ENCODE measurements at places on chromosomes 11 and 22.

GRCh38 chr22:22094921-22095320, 112.3 kb upstream of the TOP3B start:
- no peak for DNase-seq

DNA sequence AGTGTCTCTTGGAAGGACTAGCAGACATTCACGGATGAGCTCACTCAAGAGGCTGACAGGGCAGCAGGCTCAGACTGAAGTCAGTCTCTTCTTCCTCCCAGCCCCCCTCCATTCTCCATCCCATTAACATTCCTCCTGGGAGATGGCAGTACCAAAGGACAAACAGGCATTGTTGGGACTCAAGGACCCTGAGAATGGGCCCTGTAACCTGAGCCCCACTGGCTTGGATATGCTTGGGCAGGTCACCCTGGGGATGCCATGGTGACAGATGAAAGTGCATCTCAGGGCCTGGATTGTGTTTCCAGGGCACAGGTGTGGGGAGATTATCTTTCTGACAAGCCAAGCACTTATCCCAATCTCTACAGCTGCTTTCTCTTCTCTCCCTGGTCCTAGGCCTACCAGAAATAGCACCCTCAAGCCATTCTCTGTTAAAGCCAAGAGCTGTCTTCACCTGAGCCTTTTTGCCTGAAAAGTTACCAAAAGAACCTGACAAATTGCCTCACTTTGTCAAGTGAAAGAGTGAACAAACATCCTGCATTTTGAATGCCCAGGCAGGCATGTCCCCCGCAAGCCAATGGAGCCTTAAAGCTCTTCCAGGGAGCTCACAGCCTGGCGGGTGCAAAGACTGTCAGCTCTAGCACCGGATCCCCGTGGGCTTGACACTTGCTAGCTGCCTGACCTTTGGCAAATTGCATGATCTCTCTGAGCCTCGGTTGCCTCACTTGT, 366.0 kb upstream of the NARS2 start:
- DNase-seq, result no peak

DNA sequence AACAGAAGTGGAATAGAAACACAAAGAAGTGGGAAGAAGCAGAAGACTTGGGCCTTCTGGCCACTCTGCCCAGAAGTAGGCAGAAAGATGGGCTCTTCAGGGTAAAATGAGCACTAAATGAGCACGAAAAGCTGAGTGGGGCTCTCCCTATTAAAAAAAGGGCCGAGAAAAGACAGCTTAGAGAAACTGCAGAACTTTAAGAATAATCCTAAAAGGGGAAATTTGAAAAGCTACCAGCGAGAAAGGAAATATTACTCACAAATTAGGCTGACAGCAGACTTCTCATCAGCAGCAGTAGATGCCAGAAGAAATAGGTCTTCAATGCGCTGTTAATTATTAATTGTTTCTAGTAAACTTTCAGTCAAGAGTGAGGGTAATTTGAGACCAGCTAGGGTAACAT, 78.2 kb downstream of the UVRAG start:
- no peak for DNase-seq

DNA sequence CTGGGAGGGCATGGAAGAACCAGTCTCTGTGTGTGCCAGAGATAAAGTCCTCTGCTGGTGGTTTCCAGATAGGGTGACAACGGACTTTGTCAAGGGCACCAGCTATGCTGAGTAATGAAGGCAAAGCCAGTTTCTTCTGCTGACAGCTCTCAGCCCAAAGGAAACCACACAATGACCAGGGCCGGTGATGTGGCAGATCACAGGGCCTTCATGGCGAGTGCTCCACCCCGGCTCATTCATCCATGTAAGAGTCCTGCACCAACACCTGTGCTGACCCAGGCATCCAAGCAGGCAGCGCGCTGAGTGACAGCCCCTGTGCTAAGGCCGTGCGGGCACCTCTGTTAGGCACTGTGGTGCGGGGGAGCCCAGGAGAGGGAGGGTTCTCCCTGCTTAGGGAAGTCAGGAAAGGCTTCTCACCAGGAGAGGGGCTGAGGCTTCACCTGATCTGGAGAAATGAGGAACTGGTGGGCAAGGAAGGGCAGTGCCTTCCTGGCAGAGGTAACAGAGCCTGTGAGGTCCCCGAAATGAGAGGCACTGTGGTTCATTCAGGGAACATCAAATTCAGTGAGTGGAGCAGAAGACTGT, 33.8 kb downstream of the TP53I11 start:
- no peak for DNase-seq

DNA sequence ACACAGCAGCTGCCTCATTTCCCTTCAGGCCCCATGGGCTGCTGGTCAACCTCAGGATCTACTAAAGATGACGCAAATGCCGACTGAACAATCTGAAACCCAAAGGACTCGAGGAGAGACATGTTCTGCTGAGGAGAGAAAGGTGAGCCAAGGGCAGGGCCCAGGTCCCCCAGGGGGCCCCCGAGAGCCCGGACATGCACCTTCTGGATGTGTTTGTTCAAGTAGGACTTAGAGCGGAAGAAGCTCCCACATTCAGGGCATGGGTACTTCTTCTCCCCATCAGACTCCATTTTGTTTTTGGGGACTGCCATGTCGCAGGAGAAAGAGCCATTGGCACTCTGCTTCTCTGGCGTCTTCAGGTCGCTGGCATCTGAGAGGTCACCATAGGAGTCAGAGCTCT, 19.3 kb downstream of the PATZ1 start:
- no peak for DNase-seq

DNA sequence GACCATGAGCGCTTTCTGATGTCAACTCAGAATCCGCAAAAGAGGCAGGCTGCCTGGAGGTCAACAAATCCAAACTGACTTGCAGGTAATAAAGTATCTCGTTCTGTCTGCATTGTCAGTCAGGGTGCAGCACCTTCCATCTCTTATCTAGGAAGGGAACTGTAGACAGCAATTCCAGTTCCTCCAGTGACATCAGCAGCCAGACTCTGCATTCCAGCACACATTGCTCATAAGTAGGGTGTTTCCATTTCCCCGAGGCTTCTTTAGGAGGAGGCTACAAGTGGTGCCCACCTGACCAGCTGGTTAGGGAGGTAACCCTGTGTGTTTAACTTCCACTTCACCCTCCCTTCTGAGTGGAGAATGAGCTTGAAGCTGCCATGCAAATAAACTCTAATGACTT, 53.3 kb downstream of the NTM start:
- no peak for DNase-seq

DNA sequence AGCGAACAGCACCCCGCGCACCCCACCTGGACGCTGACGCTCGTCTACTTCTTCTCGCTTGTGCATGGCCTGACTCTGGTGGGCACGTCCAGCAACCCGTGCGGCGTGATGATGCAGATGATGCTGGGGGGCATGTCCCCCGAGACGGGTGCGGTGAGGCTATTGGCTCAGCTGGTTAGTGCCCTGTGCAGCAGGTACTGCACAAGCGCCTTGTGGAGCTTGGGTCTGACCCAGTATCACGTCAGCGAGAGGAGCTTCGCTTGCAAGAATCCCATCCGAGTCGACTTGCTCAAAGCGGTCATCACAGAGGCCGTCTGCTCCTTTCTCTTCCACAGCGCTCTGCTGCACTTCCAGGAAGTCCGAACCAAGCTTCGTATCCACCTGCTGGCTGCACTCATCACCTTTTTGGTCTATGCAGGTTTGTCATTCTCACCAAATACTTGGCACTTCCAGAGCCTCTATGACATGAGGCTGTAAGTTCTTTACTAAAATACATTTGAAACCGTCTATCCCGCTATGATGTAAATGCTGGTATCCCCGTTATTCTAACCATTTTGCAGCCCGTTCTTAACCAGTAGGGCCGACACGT, 535 bp downstream of the AQP11 start:
- no peak for DNase-seq

DNA sequence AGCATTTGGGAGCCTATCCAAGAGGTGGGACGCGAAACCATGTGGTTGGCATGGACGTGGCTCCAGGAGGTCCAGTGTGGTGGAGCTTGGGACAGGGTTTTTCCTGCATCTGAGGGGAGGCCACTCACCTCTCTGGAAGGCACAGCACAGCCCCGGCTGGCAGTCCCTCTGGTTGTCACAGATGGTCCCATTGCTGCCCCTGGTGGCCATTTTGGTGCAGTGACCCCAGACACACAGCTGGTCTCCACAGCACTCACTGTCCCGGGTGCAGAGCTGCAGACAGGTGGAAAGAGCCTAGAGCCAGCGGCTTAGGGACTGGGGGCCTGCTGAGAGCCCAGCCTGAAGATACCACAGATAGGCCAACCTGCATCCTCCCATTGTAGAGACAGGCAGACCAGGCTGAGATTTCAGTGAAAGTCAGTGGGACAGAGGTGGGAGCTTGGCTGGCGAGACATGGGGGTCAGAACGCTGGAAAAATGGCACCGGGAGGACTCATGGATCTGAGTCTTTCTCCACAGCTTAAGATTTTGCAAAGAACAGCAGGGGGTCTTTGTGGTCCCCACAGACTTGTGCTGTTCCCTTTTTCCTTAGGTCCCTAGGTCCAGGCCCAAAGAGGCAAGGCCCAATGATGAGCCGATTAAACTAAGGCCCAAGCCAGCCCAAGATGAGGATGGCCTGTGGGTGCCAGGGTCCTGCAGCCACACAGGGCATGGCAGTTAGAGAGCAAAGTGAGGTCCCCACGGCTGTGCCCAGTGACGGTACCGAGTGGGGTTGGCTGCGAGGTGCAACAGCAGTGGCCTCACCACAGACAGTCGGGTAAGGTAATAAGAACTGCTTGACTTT, 41.4 kb downstream of the DKK3 start:
- DNase-seq, result peak; percentile 52

DNA sequence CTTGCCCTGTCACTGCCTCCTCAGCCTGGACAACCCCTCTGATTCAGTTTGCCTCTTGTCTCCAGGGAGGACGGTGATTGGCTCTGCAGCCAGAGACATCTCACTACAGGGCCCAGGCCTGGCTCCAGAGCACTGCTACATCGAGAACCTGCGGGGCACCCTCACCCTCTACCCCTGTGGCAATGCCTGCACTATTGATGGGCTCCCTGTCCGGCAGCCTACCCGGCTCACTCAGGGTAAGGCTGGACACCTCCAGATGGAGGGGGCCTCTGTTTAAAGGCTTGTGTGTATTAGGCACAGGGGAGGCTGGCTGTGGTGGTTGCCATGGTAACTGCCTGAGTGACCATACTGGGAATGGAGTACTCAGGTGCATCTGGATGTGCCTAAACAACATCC, 8.6 kb downstream of the PHLDB1 start:
- no peak for DNase-seq

GRCh38 chr22:20008221-20008995, 8.2 kb downstream of the ARVCF start:
- no peak for DNase-seq

DNA sequence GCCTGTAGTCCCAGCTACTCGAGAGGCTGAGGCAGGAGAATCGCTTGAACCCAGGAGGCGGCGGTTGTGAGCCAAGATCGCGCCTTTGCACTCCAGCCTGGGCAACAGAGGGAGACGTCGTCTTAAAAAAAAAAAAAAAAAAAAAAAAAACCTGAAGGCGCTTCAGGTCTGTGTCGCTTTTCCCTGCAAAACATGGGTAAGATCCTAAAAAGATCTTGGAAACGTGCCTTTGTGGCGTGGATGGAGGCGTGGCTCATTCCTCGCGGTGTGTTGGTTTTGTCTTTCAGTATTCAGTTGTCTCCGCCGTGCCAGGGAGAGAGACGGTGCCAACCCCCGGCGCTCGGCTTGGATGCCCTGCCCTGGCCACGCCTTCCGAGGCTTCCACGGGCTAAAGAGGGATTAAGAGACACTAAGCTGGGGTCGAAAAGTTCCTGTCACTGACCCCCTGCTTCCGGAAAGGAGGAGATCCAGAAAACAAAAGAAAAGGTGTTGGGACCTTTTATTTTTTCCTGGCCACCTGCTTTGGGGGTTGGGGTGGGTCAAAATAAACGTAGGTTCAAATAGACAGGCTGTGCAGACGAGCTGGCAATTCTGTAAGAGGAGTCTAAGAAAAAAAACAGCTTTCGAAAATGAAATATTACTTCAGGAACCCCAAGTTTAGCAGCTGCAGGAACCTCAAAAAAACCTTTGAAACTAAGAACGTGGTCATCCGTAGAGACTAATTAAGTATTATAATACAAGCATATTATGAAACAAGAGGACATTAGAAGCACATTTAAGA, 1.1 kb upstream of the SLC35F2 start:
- DNase-seq, result no peak

GRCh38 chr22:20464096-20464614, 26.5 kb upstream of the SCARF2 start:
- peak; percentile 26 for DNase-seq

GRCh38 chr11:115180272-115180671, 323.9 kb downstream of the CADM1 start:
- no peak for DNase-seq

DNA sequence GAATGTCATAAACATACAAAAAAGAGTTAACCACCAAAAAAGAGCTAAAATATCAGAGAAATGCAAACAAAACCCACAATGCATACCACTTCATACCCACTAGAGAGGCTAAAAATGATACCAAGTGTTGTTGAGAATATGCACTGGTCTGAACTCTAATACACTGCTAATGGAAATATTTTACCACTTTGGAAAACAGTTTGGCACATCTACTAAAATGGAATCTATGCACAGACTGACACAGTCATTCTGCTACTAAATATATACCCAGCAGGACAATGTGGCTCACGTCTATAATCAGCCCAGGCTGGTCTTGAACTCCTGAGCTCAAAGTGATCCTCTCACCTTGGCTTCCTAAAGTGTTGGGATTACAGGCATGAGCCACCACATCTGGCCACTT, 18.0 kb downstream of the MAPK1 start:
- no peak for DNase-seq

DNA sequence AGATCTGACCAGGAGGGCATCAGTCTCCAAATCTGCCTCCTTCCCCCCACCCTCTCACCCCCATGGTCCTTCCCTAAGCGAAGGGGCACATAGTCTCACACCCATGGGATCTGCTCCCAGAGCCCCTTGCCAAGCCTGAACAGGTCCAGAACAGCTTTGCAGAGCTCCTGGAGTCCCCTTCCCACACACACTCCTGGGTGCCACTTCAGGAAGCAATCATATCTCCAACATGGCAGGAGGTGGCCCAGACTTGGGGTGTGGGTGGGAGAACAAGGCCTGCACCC, 63.0 kb downstream of the MICAL3 start:
- DNase-seq, result no peak

DNA sequence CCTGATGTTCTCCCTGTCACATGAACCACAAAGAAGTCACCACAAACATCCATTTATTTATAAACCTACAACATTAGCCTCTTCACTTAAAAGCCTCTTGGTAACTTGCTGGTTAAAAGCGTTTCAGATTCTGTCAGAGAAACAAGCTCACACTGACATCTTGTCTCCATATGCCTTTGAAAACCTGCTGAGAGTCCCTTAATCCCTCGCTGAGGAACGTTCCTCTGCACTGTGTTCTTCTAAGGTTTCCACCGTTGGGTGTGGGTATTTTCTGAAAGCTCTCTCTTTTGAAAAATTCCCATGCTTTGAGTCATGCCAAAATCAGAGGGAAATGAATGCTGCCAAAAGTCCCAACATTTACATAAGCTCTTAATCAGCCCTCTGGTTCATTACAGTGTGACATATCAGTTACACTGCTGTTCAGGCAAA, 149.8 kb downstream of the CCDC34 start:
- DNase-seq, result no peak

DNA sequence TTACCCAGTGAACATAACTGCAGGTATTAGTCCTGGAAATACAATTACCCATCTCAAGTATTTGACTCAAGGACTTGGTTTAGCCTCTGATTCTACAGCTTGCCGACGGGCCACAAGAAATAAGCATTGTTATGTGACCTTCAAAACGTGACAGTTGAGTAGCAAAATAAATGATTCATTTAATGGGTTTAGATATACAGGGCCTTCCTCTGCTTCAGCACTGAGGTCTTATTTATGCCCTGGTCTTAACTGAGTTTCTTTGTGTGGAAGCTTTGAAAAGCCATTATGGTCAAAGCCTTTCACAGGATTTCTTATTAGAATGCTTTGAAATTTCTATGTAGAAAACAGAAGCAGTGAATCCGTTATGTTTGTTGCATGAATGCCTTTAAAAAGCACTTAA, 899.2 kb upstream of the API5 start:
- DNase-seq, result no peak

Data from stimulated activated CD4-positive, alpha-beta T cell treated with anti-CD3 and anti-CD28 coated beads, Interleukin-15, amount 100 ng/mL, for 1 hour (primary cell).